ENCODE measurements at places on chromosomes 12 and 14.

DNA sequence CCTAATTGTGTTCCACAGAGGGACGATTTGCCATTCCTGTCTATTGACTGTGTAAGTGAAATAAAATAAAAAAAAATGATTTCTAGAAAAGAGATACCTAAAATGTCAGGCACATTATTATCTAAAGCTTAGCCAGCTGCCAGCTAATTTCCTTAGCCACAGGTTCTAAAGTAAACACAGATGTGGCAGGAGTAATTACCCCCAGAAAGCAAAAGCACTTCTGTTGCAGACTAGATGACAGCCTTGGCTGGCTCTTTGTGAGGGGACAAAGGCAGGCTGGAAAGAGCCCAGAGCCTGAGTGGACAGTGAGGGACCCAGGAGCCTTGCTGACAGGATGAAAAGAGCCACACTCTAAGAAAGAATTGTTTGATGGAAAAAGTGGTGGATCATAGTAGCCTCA is 418.1 kb downstream of the LRIG3 start:
- DNase-seq: no peak

DNA sequence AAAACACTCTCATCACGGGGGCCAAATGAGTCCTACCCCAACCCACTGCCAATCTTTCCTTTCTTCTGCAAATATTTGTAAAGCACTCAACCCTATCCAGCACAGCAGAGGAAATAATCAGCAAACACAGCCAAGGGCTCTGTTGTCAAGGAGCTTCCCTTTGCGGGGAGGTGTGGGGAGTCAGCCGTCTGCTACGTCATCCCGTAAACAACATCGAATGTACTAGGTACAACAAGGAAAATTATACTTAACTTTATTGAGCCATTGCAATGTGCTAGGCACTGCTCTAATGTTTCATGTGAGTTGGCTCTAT is 22.8 kb downstream of the TMEM63C start:
- no peak for DNase-seq

GRCh38 chr14:105987563-105987962 is 461.2 kb downstream of the TMEM121 start:
- no peak for DNase-seq

- DNase-seq: no peak
Measured at GRCh38 chr12:51401900-51402299, 10.7 kb upstream of the GALNT6 start.

DNA sequence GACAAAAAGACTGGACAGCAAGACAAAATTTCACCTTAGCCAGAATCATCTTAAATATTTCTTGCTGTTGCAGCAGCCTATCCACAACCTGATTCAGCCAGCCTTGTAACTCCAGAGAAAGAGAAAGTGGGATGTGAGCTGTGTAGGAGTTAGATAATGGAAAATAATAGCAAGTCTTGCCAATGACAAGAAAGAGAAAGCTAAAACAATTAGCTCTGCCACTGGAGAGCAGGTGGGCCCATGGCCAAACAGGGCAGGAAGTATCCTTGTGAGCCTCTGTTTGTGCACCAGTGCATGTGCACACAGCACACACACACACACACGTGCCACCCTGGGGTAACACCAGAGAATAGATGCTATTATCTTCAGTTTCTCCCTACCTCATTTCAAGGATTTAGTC is 106.0 kb upstream of the CCDC196 start:
- no peak for DNase-seq

GRCh38 chr14:21382886-21383847 is 652 bp downstream of the SUPT16H start:
- DNase-seq: peak; percentile 35

- DNase-seq: no peak
Measured at GRCh38 chr12:68868043-68868790, 60.2 kb downstream of the MDM2 start.

GRCh38 chr12:89665556-89665955 is 43.1 kb downstream of the ATP2B1 start:
- no peak for DNase-seq

GRCh38 chr14:70595443-70596185 is 4.8 kb downstream of the MED6 start:
- no peak for DNase-seq

GRCh38 chr12:49260166-49260565 is 4.7 kb upstream of the TUBA1C start:
- DNase-seq: no peak

GRCh38 chr12:120872487-120872886 is 31.7 kb downstream of the SPPL3 start:
- no peak for DNase-seq

DNA sequence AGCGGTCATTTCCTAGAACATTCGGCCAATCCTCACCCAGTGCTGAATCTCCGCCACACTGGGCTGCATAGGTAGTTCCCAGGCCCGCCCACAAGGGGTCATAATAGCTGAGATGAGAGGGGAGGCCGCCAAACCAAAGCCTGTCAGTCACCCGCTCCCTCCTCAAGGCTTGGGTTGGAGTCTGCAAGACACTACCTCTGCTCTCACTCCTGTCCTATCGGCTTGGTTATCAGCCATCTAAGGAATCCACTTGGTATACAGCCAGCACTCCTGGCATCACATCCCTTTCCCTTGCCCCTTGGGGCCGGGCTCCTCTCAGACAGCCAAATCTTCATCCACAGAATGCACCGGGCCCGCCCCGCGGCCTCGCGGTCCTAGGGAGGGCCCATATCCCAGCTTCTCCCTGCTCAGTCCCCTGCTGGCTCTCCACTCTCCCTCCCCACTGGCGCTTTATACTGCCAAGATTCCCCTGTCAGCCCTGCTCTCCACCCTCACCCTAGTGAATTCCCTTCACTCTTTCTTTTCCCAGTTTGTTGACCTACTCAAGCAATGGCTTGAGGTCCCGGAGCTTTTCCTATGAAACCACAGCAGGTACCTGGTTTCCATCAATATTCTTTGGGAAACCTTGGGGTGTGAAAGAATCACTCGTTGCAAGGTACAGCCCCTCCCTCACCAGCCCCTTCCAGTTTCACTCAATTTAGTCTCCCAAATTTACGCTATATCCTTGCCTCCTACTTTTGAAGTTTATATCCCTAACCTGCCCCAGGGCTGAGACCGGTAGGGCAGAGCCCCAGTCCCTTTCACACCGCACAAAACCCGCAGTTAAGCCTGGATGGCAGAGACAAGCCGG is 1.4 kb downstream of the IFFO1 start:
- peak; percentile 66 for DNase-seq

- DNase-seq: no peak
Measured at GRCh38 chr14:96631621-96632362, 129.6 kb downstream of the PAPOLA start.

DNA sequence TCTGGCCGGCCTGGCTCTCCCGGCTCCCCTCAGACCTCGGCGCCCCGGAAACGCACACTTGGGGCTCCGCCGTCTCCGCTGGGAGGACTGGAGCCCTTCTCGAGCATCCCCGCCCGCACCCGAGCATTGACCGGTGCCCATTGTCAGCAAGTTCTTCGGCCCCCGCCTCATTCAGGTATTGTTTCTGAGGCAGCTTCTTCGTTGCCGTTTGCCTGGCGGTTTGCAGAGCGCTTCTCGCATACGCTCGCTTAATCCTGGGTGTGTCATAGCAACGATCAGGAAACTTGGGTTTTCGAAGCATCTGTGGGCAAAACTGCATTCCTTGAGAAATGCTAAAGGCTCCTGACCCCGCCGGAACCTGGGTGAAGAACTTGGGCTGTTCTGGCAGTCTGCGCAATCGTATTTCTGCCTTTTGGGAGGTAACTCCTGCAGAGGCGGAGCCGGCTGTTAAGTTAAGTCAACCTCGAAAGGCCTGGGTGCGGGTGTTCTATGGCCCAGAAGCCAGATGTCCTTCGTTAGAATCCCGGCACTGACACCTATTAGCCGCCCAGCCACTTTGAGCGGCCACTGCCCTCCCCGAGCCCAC is 518 bp downstream of the GSKIP start:
- DNase-seq: no peak

DNA sequence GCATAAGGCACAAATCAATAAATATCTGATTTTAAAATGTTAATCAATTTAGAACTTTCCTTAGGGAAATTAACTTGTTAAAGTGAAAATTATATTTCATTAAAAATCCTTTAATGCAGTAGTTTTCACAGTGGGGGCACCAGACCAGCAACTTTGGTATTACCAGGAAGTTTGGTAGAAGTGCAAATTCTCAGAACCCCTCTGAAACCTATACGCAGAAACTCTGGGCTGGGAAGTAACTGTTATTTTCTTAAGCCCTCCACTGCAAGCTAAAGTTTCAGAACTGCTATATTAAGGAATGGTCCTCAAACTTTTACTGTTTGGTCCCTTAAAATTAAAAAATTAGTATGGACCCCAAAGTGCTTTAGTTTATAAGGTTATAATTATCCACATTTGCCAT is 35.7 kb downstream of the GNPTAB start:
- no peak for DNase-seq

- no peak for DNase-seq
Measured at GRCh38 chr12:44246482-44247105, 410.7 kb downstream of the TMEM117 start.

DNA sequence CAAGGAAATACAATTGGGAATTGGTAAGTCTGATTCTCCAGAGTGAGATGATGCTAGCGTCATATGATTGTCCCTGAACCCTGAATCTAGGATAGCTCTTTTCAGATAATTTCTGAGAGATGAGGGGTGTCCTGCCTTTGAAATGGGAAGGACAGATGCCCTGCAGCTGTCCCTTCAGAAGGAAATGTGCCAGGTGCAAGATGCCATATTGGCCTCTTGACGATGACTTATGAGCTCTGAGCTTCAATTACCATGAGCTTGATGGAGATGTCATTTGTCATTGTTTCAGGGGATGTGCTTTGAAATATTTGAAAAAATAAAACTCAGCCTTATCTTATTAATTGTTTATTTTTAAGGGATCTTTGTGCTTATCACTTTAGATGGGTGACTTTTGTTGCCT is 185.1 kb downstream of the DACT1 start:
- no peak for DNase-seq

DNA sequence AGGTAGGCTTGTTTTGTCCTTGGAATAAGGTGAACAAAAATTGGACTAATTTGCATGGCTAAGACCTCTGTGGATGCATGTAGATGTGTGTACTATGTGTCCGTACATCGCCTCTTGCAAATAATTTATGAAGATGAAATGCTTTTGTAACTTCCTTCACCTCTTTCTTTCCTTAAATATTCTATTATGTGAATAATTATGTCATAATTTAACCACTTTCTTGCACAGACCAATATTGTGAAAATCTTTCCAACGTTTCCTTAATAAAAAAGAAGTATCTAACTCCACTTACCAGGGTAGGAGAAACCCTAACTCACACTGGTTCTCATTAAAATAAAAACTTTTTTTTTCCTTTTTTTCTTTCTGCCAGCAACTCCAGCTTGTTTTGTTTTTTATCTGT is 4.0 kb downstream of the NANOG start:
- DNase-seq: no peak

GRCh38 chr14:35124127-35124526 is 1.8 kb downstream of the PRORP start:
- DNase-seq: no peak
